ENCODE measurements at places on chromosomes 1 and 21.

GRCh38 chr21:16840538-16840937, 672.3 kb upstream of the CXADR start:
- DNase-seq: no peak

DNA sequence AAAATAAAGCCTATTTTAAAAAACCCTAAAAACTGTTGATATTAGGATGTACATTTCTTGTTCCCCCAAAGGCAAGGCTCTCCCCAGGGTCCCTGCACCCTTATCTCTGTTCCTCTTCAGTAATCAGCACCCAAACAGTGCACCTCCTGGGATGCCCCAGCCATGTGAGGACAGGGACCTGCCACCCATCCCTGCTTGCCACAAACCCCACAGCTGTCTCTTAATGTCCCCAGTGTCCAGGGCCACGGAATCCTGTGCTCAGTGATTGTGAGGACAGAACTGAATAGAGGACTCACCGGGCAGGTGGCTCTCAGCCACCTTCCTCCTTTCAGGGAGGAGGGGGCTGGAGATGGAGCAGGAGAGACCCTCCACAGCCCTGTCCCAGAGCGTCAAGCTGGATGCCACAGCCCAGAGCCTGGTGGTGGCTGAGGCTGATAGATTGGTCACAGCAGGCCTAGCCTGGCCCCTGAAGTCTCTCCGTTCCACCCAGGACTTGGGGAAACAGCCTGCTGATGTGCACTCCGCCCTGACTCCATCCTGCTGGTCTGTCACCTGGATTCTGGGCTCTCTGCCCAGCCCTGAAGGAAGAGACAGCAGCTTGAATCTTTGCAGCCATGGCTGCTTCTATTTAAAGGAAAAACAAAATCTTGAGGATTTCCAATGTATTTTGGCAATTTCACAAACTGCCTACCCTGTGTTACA, 23.1 kb downstream of the RNF187 start:
- DNase-seq: no peak

DNA sequence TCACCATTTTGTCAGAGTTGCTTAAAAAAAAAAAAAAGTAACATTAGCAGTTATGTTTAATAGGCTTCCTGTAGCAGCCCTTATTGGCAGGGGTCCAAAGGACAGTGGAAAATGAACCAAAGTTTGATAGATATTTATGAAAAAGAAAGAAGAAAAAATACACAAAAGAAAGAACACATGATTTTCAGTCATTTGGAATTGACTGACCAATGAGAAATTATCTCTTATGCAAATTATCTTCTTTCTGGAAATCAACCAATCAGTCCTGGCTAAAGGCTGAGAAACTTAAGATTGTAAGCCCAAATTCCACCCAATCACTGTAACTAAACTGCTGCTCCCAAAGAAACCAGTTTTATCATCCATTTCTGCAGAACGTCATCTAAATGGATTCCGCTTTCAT, 282.4 kb downstream of the TM2D1 start:
- DNase-seq: no peak

- no peak for DNase-seq
Measured at GRCh38 chr1:115227346-115228082, 110.5 kb downstream of the NGF start.

DNA sequence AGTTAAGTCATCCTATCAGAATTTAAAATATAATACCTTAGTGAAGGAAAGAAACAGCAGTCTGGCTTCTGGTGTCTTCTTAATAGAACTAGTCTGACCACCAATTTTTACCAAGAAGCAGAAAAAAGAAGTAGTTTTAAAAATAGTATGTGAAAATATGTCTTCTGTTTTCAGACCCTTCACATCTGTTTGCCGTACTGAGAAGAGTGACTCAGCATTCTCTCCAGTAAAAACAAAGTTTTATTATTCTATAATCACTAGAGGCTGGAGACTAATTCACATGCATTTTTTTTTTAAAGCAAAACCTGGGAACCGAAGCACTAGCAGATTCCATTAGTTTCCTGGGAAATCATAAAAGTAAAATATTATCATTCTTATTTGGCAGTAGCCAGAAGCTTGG, 163.8 kb downstream of the COL24A1 start:
- no peak for DNase-seq

DNA sequence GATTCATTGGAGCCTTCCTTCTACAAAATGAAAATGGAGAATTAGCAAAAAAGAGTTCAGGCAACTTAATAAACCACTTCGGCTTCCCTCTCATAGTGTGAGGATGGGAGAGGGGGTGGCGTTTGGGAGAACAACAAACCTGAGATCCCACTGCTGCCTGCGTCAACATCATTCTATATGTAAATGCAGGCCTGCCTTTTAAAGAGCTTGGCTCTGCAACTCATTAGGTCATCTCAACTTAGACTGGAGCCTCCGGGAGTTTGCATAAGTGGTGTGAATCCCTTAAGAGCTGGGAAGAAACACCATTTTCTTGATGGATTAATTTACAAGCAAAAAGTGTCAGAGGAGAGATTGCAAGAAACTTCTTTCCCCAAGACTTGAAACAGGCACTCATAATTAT, 127.6 kb upstream of the DAB1 start:
- DNase-seq: peak; percentile 37

GRCh38 chr1:9059891-9060744, 9.3 kb downstream of the SLC2A5 start:
- DNase-seq: no peak
